Foreskin melanocyte (primary cell): ENCODE measurements at places on chromosomes 3 and 15.

- no peak for DNase-seq
Measured at GRCh38 chr3:129386984-129387383, 41.5 kb downstream of the EFCAB12 start.

DNA sequence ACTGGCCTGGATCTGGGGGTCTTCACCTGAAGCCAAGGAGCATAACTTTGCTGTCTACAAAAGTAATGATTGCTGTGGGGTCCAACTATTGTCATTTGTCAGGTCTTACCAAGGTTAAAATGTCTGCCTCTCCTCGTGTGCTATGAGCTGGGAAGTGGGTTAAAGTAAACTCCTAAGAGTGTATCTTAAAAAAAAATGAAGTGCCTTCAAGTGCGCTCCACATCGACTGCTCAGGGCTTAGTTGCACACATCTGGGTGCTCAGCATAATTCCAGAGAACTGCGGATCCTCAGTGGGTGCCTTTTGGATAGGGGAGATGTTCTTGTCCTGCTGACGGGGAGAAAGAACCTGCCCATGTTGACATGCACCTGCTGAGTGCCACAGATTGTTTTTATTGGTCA lies 40.9 kb downstream of the EFCAB12 start:
- no peak for DNase-seq

GRCh38 chr3:126924458-126924857 lies 58.5 kb upstream of the PLXNA1 start:
- no peak for DNase-seq

DNA sequence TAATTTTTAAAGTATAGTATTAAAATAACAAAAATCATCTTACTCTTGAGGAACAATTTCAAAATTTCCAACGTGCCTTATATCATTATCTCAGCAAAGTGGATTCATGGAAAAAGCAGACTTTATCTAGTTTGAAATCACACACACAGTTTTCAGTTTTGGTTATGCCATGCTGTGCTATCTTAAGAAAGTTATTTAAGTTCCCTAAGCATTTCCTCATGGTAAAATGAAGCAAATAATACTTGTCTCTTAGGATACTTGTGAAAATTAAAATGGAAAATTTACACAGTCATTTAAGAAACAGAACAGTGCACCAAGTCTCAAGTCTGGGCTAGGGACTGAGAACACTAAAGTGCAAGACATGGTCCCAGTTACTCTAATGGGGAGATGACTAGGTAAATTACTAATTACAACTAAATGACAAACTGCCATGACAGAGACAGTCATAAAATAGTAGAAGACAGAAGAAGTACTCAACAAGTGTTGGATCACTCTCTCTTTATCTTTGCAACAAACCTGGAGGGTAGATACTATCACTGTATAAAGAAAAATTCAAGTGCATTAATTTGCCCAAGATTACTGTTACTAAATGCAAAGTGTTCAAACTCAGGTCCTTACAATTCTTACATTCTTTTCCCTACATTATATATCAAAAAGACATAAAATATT lies 44.8 kb downstream of the DMXL2 start:
- DNase-seq = no peak

DNA sequence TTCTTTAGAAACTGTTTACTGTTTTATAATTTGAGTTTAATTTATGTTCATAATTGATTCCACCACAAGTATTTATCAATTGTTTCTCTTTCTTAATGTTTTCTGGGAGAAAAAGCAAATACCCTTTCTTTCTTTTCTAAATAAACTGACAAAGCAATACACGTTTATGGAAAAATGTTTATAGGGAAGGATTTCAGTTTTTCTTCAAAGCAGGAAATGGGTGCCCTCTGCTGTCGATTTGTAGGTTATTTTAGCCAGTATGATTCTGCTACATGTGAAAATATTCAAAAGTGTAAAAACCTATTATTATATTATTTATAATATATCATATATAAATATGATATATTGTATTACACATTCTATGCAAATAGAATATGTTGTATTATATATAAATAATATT lies 921.0 kb upstream of the ROBO1 start:
- DNase-seq = no peak

GRCh38 chr3:133570937-133571320 lies 2.6 kb upstream of the CDV3 start:
- DNase-seq = no peak

- DNase-seq = no peak
Measured at GRCh38 chr3:123422457-123422856, 26.4 kb downstream of the ADCY5 start.

DNA sequence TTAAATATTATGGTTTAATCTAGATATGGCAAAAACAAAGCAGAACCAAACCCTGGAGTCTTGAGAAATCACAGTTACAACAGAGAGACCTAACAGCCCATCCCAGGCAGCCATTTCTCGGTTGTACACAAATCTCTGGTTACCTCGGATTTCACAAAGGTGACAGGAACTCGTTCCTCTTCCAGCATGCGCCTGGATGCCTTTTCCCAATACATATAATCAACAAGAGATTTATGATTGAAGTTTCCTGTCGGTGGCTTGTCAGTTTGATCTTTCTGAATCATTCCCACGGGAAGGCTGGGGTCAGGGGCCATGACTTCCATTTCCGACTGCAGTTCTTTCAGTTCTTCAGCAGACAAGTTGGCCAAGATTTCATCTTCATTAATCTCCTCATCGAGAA lies 445 bp downstream of the LMOD3 start:
- no peak for DNase-seq

DNA sequence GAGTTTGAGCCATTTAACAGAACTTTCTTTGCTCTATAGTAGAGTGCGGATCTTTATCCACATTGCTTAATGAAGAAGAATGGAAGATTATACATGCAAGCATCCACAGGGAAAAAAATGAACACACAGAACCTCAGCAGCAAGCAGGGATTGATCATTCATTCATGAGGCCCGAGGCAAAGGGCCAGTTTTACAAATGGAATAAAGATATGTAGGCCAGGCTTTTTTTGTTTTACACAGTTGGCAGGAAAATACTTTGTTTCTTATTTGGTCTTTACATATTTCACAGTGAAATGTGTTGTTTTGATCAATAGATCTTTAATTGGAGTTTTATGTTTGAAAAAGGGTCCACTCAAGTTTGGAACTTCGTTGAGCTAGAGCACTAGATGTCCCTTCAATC lies 117.5 kb downstream of the LRTM1 start:
- DNase-seq = no peak

GRCh38 chr15:71374607-71375352 lies 259.5 kb downstream of the THSD4 start:
- DNase-seq = no peak

DNA sequence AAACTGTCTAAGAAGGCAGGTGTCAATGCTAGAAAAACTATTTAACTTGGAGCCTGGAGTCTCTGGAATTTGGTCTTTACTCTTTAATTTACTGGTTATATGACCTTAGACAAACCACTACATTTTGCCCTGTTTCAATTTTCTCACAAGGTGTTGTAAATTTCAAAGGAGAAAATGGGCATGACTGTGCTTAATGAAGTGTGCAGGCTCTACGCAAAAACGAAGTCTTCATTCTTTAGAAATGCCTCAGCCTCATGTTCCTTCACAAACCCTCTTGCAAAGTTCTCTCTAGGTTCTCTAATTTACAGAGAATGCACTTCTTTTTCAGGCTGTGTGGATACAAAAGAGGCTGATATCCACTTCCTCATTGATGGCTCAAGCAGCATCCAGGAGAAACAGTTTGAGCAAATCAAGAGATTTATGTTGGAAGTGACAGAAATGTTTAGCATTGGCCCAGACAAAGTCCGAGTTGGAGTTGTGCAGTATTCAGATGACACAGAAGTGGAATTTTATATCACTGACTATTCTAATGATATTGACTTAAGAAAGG lies 39.1 kb downstream of the COL6A5 start:
- no peak for DNase-seq

GRCh38 chr3:184003187-184003967 lies 14.3 kb downstream of the ABCC5 start:
- DNase-seq = no peak

GRCh38 chr15:52438047-52438446 lies 90.6 kb downstream of the MYO5A start:
- DNase-seq = peak; percentile 55

DNA sequence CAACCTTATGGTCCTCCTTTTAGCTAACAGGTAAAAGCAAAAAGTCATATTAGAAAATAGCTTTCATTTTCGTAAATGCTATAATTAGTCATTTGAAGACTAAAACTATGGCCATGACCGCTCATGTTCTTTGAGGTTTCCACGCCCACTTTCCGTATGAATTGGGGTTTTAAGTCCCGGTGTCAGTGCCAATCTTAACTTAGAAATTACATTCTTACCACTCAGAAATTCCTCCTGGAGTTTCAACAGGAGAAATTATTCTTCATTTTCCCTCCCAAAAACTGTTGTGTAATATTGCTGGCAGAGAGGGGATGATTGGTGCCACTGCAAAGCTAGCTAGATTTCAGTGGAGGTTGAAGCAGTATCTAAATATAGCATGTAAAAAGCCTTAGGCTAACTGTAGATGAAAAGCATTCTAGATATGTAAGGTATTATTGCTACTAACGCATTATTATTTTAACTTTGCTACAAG lies 71.0 kb upstream of the MDFIC2 start:
- no peak for DNase-seq

- DNase-seq = no peak
Measured at GRCh38 chr3:107366766-107367165, 10.5 kb upstream of the CCDC54 start.

GRCh38 chr3:15256861-15257341 lies 50.9 kb downstream of the CAPN7 start:
- no peak for DNase-seq

DNA sequence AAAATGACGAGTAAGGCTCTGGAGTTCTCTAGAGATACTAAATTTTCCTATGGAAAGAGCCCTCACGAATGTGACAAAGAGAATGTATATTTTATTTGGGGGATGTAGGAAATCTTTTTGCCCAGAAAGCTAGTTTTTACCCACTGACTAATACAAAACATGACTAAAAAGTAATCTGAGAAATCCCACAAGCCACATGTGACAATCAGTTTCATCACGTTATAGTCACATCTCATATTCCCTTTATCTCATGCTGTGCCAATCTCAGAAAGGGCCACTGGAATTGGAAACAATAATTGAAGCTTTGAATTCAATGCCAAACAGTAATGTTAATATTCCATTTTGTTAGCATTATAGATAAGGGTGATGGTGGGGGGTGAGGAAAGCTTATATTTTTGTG lies 509.0 kb upstream of the GOLIM4 start:
- DNase-seq = no peak

DNA sequence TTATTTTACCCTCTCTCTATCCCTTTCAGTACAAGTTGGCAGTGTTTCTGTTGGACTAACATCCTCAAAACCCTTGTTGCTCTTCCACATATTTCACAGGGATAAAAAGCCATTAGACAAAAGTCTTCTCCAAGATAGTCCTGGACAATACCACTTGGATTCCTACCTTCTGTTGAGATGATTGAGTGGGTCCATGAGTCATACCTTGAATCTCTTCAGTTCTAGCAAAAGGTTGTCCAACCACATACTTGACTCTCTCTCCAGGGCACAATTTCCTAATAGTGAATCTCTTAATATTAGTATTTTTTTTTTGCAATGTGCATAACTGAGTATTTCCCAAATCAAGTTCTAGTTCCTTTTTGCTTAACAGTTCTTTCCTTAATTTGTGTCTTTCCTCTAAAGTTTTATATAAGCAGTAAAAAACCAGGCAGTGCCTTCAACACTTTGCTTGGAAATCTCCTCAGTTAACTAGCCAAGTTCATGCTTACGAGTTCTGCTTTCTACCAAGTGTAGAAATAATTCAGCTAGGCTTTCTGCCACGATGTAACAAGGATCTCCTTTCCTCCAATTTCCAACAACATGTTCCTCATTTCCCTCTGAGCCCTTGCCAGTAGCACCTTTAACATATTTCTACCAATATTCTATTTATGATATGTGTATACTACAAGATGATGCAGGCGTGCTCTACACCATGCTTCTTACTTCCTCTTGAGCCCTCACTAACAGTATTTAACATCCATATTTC lies 68.3 kb upstream of the NEO1 start:
- DNase-seq = no peak

DNA sequence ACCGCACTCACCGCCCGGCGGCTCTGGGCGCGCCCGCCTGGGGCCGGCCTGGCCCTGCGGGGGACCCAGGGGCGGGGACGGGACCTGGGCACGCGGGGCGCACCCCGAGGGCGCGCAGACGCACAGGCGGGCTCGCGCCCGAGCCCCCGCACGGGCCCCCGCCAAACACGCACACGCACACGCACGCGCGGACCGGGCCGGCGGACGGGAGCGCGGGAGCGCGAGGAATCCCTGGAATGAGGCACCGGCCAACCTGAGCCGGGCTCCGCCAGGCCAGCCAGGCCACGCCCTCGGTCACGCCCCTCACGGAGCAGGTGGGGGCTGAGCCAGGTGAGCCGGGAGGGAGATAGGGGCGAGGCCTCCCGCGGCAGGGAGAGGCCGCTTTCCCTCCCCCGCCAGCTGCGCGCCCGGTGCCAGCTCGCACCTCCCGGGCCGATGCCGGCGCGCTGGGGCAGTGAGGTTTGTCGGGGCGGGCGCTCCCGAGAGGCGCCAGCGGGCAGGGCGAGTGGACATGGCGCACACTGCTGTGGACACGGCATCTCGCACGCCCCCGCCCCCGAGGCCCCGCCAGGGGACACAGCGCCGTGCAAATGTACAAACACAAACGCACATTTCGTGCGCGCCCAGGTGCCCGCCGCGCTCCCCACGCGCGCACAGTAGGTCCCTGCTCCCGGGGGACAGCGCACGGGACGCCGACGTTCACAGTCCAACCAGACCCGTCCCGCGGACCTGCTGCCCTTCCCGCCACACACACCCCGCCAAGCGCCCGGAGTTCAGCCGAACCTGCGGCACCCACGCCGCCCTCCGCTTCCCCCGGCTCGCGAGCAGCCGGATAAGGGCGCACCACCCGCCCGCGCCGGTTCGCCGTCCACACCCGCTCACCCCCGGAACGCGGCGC lies 75.9 kb upstream of the VGLL4 start:
- DNase-seq = peak; percentile 51

DNA sequence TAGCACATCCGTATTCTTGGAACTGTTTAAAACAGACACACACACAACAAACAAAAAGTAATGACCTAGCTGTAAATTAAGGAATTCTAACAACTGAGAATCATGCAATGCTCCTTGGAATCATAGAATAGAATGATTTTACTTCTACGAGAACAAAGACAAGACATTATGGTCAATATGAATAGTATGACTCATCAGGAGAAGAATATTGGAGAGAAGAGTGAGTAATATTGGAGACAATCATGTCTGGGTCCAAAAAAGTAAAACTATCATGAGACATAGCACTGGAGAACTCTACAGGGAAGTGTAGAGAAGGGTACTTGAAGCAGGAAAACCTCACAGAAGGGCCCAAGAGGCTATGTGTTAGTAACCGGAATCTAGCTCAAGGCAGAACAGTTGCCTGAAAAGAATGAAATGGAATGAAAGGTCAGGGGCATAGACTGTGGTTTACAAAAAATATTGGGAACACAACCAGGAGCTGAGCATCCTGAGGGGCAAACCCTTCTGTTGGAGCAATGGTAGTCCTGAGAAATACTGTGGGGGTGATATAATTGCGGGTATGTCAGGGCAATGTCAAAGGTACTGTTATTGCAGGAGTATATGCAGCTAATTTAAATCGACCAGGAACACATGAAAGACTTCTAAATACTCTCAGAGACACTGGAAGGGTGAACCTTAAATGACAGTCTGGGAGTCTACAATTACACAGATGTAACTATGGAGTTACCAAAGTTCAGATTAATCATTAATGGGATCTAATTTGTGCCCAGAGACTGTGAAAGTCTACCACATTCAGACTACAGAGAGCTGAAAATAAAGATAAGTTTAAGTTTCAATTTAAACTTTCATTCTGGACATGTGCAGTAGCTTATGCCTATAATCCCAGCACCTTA lies 201.2 kb downstream of the BCHE start:
- DNase-seq = peak; percentile 58
